ENCODE measurements at places on chromosomes 5 and 9. TPM values are rescaled to one million over a fixed set of nuclear protein-coding genes. Genes with fewer than 3 reads are reported as not detected.

The IFNA2 gene
- not detected for total RNA-seq

The IGIP gene
- 8.3 TPM for total RNA-seq

GRCh38 chr9:105218673-105219072, 25.8 kb upstream of the SLC44A1 start:
- DNase-seq = no peak

The GADD45G gene
- total RNA-seq = 6.9 TPM

- DNase-seq = no peak
Measured at GRCh38 chr9:125100822-125101221, 42.5 kb downstream of the SCAI start.

DNA sequence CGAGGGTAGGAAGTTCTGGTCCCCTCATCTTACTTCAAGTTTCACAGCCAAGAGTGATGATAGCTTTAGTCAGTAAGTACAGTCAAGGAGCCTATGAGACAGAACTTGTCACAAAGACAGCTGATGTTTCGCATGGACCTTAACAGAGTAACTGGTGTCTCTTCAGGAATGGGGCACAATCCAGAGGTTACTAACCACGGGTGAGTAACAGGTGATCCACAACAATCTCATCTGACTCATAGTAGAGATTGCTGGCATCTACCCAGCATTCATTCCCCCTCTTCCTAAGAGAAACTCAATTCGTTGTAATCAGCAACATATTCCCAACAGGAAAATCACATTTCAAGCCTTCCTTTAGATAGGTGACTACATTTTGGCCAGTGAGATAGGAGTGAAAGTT, 126.7 kb downstream of the SNX18 start:
- DNase-seq = no peak

GRCh38 chr5:75666801-75667200, 50.4 kb downstream of the POC5 start:
- no peak for DNase-seq

- DNase-seq = no peak
Measured at GRCh38 chr5:38455796-38456330, 100.6 kb downstream of the LIFR start.

The NUTM2G gene
- total RNA-seq = not detected

DNA sequence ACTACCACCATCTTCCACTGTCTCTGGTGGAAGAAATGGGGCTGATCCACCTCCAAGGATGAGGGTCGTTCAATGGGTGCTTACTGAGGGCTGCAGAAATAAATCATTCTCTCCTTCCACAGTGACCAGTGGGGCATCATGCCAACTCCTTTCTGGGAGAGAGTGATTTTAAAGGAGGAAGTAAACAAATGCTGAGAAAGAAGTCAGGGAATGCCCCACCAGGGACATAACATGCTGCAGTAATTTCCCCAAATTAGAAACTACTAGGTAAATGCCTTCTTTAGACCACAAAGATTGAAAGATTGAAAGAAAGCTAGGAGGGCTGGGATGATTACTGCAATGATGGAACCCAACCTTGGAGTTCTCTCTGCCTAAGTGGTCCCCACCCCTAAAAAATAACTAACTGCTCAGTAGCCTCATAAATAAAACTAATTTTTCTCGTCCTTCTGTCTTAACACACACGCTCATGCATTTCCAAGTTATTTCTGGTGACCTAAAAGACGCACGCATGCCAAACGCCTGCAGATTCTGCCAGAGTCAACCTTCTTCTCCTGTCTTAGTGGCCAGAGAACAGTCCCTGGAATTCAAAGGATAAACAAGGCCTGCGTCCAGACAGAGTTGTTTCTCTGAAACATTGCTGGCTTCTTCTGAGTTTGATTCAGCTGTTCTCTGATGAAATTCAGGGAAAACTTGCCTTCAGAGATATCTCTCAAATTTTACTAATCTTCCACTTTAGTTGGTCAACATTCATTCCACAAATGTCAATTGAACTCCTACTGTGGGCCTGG, 250.0 kb downstream of the NR3C1 start:
- DNase-seq = no peak

GRCh38 chr9:89781838-89782540, 177.2 kb downstream of the GADD45G start:
- DNase-seq = no peak

The RMRP gene
- 172,488 TPM for total RNA-seq

- DNase-seq = no peak
Measured at GRCh38 chr5:39352951-39353350, 11.3 kb downstream of the C9 start.

The GPR150 gene
- total RNA-seq = not detected

The PCDHB11 gene
- total RNA-seq = 12.2 TPM

GRCh38 chr9:107566611-107567061, 77.1 kb upstream of the KLF4 start:
- DNase-seq = no peak

DNA sequence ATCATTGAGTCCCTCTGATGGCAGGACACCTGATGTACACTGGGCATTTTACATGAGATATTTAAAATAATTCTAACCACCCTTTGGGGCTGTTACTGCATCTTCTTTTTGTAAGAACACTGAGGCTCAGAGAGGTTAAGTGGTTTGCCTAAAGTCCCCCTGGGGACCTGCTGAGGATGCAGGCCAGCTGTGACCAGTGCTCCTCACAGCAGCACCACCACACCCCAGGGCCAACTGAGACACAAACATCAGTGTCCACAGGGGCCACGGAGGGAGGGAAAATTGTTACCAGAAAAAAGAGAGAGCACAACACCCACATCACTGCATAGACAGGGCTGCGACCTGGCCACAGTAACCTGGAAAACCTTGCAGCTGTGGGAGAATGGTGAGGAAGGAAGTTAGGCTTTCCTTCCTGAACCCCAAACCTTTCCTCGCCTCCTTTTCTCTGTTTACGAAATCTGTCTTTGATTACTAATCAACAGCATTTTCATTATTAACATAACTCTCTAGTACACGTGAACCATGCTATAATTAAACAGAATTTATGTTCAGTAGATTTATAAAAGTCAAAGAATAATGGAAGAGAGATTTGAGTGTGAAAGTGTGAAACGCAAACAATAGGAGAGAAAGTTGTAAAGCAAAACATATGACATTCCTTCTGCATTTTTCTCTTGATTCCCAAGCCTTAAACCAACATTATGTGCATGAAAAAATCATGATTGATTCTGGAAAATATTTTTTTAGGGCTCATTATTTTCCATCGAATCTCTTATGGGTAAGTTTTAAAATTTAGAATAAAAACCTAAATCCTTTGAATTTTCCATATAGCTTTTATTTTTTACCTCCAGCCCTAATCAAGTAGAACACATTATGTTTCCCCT, 228.1 kb upstream of the DAPK1 start:
- DNase-seq = no peak

The MYOT gene
- total RNA-seq = 0.18 TPM

The PCDHB12 gene
- total RNA-seq = 18.0 TPM

DNA sequence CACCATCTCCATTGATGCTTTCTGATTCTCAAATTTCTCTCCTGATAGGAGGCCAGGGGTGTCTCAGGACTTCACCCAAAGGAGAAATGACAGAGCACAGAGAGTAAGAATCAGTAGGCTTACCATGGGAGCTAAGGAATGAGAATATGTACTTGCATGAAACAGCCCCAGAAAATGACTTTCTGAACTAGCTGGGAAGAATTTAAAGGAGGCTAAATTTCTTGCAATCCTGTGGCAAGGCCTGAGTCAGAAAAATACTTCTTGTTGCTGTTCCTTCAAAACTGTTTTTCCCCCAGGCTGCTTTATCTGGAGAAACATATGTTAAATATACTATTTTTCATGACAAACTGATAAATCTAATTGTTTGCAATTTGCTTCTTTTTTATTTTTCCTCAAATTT, 53.4 kb upstream of the FBXL7 start:
- DNase-seq = no peak

The PDE6A gene
- total RNA-seq = not detected

GRCh38 chr5:140556438-140556837, 835 bp downstream of the SRA1 start:
- DNase-seq = no peak

GRCh38 chr5:137231540-137231939, 267.6 kb downstream of the SPOCK1 start:
- no peak for DNase-seq

GRCh38 chr5:1551426-1552301, 27.9 kb upstream of the LPCAT1 start:
- DNase-seq = peak; percentile 32

- DNase-seq = no peak
Measured at GRCh38 chr5:59293700-59294099, 599.8 kb downstream of the PDE4D start.

DNA sequence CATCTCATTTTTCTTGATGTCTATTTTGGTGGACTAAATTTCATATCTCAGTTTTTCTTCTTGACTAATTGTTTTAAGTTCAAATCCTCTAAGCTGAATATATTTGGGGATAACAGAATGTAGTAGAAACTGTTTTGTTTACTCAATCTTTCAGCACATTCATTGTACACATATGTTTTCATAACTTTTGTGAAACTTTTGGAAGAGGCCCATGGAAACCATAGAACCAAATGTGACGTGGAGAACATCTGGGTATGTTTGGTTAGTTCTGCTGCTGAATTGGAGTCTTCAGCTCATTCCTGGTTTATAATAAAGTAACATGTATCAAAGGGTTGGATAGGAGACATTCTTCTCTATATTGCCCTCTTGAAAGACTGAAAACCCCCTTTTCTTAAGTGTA, 88.4 kb downstream of the CCDC171 start:
- no peak for DNase-seq

GRCh38 chr5:76781775-76782174, 37.1 kb upstream of the F2RL1 start:
- no peak for DNase-seq

The RLN1 gene
- total RNA-seq = 1.3 TPM

DNA sequence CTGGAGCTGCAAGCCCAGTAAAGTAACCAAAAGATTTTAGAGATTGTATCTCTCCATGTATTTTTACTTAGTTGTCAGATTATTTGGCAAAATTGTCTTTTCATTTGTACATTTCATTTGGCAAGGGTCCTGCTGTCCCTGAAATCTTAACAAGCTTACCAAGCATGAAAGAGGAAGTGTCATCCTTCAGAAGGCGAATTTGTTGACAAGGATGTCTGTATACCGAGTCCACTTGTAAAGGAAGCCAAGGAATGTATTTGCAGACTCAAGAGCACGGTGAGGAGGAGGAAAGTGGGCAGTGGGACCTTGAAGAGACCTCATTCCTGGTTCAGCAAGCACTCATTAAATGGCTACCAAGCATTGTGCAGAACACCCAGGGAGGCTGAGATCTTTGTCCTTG, 7.5 kb upstream of the OTULINL start:
- no peak for DNase-seq

GRCh38 chr5:160937570-160937969, 85.6 kb upstream of the ATP10B start:
- DNase-seq = no peak

DNA sequence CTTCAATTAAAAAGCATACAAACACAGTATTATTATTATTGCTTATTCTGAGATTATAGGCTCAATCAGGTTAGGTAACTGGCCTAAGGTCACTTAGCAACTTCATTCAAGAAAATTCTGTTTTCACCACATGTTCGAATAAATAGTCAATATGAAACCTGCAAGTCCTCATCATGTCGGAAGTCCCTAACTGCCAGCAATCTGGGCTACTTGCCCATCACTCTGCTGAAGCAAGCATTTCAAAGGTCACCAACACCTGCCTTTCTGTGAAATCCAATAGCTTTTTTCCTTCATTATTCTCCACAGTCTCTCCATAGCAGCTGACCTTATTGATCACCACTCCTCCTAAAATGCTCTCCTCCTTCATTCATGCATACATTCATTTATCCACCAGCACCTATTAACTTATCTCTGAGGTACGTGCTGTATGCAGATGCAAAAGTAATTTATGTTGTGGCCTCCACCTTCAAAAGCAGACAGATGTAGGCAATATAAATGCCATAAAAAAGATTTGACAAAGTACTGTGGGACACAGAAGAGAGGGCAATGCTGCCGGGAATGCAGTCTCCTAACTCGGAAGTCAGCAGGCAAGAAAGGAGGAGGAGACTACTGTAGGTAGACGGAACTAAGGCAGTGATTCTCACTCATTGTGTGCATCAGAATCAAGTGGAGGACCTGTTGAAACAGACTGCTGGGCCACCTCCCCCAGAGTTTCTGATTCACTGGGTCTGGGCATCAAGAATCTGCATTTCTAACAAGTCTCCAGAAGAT, 310.9 kb downstream of the BNC2 start:
- no peak for DNase-seq

- DNase-seq = no peak
Measured at GRCh38 chr9:137265496-137266161, 10.5 kb downstream of the NELFB start.

DNA sequence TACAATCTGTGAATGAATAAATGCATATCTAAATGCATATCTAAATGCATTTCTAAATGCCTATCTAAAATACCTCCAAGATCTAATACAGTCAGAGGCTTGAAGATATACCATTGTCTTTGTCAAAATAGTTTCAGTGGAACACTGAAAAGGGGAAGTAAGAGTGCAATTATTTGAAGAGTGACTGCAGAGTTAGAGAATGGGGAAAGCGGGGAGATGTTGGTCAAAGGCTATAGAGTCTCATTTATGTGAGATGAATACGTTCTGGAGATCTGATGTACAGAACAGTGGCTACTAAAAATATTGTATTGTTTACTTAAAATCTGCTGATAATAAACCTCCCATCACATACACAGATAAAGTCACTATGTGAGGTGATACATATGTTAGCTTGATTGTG, 1126.2 kb upstream of the CDH9 start:
- no peak for DNase-seq

The MCCC2 gene
- total RNA-seq = 25.0 TPM

The TRIM52 gene
- total RNA-seq = 19.9 TPM

GRCh38 chr9:131443648-131444047, 49.8 kb downstream of the PRRC2B start:
- no peak for DNase-seq

The SPATA9 gene
- total RNA-seq = 0.82 TPM

DNA sequence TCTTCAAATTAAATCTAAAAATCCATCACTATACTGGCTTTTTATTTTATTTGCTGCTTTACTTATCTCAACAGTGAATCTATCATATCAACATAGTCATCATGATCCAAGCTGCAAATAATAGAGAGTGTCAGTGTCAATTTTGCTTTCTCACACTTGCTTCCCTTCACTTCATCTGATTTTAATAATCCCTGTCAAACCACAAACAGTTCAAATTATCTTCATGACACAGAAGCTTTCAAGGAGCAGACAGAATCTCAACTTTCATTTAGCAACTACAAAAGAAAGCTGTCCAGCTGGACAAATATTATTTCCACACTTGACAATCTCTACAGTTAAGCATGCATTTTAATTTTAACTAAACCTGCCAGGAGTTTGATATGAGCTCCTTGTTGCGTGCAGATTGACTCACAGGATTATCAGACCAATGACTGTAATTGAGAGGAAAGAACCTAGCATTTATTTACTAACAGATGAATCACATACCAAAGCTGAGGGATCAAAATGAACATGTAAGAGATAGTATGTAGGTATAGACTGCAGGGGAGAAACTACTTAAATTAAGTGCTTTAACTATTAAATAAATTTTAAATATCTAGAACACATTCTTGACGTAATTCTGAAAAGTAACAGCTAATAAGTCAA, 56.0 kb downstream of the KIAA0825 start:
- DNase-seq = no peak

- no peak for DNase-seq
Measured at GRCh38 chr5:112221128-112221527, 197.9 kb downstream of the EPB41L4A start.

- peak; percentile 46 for DNase-seq
Measured at GRCh38 chr9:37421914-37422288, 595 bp upstream of the GRHPR start.

All from cerebellum (tissue), 4 donors.